Natural killer cell (primary cell): ENCODE measurements at places on chromosomes 7 and 10.
A peak's percentile ranks its signal among the peaks of the same experiment; 100 is the strongest.

DNA sequence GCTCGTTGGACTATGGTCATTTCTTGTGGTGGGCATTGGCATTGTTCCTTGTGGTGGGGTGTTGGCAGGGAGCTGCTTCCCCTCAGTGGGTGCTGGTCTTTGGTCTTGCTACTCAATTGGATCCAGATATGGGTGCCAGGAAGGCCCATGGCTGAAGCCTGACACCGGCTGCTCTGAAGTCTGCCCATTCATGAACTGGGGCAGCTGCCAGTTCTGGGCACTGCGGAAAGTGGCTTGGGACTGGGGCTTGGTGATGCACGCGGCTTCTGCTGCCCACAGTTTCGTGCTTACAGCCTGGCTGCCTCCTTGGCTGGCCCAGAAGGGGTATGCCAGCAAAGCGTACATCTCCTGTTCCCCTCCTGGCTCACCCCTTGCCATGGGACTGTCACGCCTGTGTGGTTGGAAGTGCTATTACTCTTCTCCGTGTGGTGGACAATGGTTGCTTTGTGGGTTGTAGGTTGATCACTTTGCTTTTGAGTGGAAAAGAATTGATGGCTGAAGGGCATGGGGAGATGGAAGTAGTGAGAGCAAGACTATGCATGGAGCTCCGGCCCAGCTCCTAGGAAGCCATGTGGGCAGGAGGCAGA, 54.7 kb downstream of the ADAMTS14 start:
- no peak overlapping the region for H3K4me3 ChIP-seq
- H3K27ac ChIP-seq: no peak overlapping the region
- H3K27me3 ChIP-seq: no peaks in the 10 kb centered on the region
- no peak for DNase-seq
- H3K36me3 ChIP-seq: no peaks in the 10 kb centered on the region

DNA sequence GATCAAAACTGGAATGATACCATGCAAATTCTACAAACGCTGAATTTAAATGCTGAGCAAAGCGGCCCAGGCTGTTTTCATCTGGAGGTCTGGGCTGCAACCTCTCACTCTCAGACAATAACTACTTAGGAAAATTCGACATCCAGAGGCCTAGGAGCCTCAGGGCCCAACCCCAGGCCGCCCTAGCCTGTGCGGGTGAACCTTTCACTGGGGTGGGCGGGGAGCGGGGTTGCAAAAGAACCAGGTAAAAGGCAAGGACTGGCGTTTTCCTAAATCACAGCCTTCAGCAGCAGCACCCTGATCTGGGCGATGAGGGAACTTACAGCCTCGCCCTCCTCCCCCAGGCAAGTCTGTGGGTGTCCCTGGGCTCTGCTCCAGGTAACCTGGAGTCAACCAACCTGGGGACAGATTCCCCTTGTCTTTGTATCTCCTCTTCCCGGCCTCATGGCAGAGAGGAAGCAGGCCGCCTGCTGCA, 33.4 kb downstream of the CALML5 start:
- no peaks in the 10 kb centered on the region for H3K4me1 ChIP-seq
- no peak for DNase-seq

DNA sequence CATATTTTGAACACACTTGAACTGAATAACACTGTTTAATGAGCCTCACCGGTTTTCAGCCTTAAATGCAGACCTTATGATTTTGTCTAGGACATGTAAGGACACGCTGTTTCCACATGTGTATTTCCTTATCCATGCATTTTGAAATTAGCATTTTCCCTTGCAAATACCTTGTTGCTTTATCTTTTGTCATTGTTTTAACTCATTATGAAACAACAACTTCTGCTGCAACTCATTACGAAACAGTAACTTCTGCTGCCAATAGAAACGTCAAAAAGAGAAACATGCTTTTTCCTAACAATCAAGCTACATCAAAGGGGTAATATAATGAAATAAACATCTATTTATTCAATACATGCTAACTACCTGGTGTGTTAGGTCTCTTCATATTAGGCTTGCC, 322.0 kb downstream of the AGMO start:
- DNase-seq: no peak
- no peaks in the 10 kb centered on the region for H3K27me3 ChIP-seq
- no peak overlapping the region for H3K4me3 ChIP-seq
- H3K4me1 ChIP-seq: no peaks in the 10 kb centered on the region

GRCh38 chr7:28490831-28491230, 78.5 kb downstream of the CREB5 start:
- H3K4me3 ChIP-seq: no peak overlapping the region
- H3K27me3 ChIP-seq: no peaks in the 10 kb centered on the region
- H3K4me1 ChIP-seq: no peaks in the 10 kb centered on the region

GRCh38 chr7:138008588-138009349, 6.9 kb upstream of the CREB3L2 start:
- DNase-seq: peak; percentile 20
- no peaks in the 10 kb centered on the region for H3K36me3 ChIP-seq
- H3K27ac ChIP-seq: no peak overlapping the region

DNA sequence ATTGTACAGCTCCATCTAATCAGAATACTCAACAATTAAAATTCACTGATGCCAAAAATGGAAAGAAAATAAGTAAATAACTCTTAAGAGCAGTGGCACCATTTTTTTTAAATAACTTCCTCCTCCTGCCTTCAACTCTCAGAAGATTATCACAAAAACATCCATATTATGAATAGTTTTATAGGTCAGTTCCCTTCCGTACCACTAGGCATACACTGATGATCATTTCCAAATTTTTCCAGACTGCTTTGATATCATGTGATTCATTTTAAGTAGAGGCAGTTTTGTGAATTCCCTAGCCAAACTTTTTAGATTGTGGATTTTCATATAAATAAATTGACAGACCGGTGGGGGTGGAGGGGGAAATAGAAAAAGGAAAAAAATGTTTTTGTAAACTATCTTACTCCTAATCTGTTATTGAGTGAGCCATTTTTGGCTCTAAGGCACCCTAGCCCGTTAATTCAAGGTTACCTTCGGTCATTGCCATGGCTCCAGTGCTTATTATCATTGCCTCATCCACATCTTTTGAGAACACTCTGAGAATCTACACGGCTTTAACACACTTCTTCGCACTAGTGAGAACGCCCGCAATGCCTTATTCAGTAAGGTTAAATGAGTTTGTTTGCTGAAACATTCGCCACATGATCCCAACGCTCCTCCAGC, 1.0 kb downstream of the FAM107B start:
- no peaks in the 10 kb centered on the region for H3K4me1 ChIP-seq
- H3K27me3 ChIP-seq: no peaks in the 10 kb centered on the region
- H3K36me3 ChIP-seq: no peaks in the 10 kb centered on the region
- no peak overlapping the region for H3K4me3 ChIP-seq

DNA sequence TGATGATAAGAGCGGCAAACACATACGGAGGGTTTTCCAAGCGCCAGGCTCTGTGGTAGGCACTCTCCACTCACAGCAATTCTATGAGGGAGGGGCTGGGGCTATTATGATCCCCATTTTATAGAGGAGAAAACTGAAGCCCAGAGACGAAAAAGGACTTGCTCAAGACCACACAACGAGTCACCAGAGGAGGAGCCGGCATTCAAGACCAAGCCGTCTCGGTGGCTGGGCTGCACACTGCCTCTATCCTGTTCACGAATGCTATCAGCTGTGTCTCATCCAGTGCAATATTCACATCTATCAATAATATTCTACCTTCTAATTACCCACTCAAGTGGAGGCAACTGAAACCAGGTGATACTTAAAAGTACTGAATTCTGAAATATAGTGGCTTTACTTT, 67.8 kb upstream of the NMT2 start:
- H3K4me3 ChIP-seq: no peak overlapping the region
- no peaks in the 10 kb centered on the region for H3K27me3 ChIP-seq
- no peaks in the 10 kb centered on the region for H3K4me1 ChIP-seq
- no peak overlapping the region for H3K27ac ChIP-seq
- DNase-seq: no peak

GRCh38 chr7:55975988-55976633, 11.7 kb downstream of the NIPSNAP2 start:
- H3K27ac ChIP-seq: no peak overlapping the region
- no peak for DNase-seq

DNA sequence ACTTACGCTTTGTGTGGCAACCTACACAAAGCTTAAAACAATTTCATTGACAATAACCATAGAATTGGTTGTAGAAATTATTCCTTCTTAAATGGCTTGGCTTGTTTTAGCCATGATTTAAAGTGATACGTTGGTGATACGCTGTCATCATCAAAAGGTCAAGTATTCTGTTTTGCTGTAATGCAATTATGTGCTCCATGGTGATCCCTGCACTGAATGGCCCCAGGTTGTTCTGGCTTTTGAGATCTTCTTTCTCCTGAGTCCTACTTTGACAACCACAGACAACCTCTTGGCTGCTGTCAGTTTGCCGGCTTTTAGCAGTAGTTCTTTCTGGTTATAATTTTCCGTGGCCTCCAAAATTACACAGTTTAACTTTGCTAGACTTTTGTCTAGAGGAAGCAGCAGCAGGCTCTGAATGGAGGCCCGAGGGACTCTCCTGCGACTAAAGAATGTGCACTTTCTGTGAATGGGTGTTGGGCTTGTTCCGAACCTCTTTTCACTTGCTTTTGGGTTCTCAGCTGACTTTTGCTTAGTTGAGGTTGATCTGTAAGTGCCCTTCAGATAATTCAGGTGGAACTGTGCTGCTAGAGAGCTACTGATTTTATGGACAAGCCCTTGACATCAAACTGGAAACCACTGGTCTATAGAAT, 104.7 kb downstream of the TMEM178B start:
- no peak overlapping the region for H3K4me3 ChIP-seq
- H3K27me3 ChIP-seq: no peaks in the 10 kb centered on the region

- no peaks in the 10 kb centered on the region for H3K36me3 ChIP-seq
- peak; percentile 78 for DNase-seq
- peaks cover 74% of the 10 kb centered on the region for H3K4me1 ChIP-seq
- H3K27me3 ChIP-seq: no peaks in the 10 kb centered on the region
- no peak overlapping the region for H3K4me3 ChIP-seq
These were observed 19.6 kb upstream of the GIMAP2 start for GRCh38 chr7:150665896-150666295.
